IMR-90 (cell line): ENCODE measurements at places on chromosomes 12 and 14. TPM values are rescaled to one million over a fixed set of nuclear protein-coding genes. Genes with fewer than 3 reads are reported as not detected.

Gene IAPP
- not detected in 2 replicates for total RNA-seq

Gene PCED1B
- total RNA-seq, result 0.28 and 0.36 TPM in 2 replicates

Gene FERMT2
- total RNA-seq, result 217 and 229 TPM in 2 replicates

Gene PRKD1
- 12.8 and 12.9 TPM in 2 replicates for total RNA-seq

Gene SCNN1A
- total RNA-seq, result not detected in 2 replicates

Gene KRT1
- not detected in 2 replicates for total RNA-seq

Gene CCDC198
- total RNA-seq, result not detected in 2 replicates

Gene CHST11
- 1.4 TPM in 2 replicates for total RNA-seq

Gene HOTAIR
- not detected in 2 replicates for total RNA-seq

Gene LTBP2
- total RNA-seq, result 23.8 and 26.7 TPM in 2 replicates

Gene KLRC1
- not detected in 2 replicates for total RNA-seq

Gene CLEC2B
- total RNA-seq, result 0.18 and 0.56 TPM in 2 replicates

Gene MAP3K9
- total RNA-seq, result 0.18 and 0.28 TPM in 2 replicates

Gene KERA
- total RNA-seq, result not detected in 2 replicates

Gene CLEC4D
- total RNA-seq, result not detected in 2 replicates

Gene TAS2R19
- total RNA-seq, result 5.0 and 8.1 TPM in 2 replicates

Gene OTX2
- total RNA-seq, result not detected in 2 replicates

Gene POTEM
- total RNA-seq, result not detected in 2 replicates

Gene ETFBKMT
- 2.5 and 3.3 TPM in 2 replicates for total RNA-seq

Gene ITGA7
- 3.9 and 4.4 TPM in 2 replicates for total RNA-seq

Gene WNT5B
- total RNA-seq, result 96.1 and 102 TPM in 2 replicates

Gene LTA4H
- 41.0 and 76.7 TPM in 2 replicates for total RNA-seq

Gene ISM2
- total RNA-seq, result under 0.01 TPM in 2 replicates

Gene GZMH
- total RNA-seq, result not detected in 2 replicates

Gene NOS1
- total RNA-seq, result not detected in 2 replicates

Gene PPFIBP1
- 72.2 and 78.6 TPM in 2 replicates for total RNA-seq

Gene LHX5
- total RNA-seq, result not detected in 2 replicates

Gene ABCC9
- total RNA-seq, result 5.6 and 6.6 TPM in 2 replicates

Gene CFL2
- total RNA-seq, result 151 and 187 TPM in 2 replicates

Gene LRP1-AS
- total RNA-seq, result not detected in 2 replicates

Gene ADCY6
- 18.1 and 18.5 TPM in 2 replicates for total RNA-seq

Gene PKP2
- total RNA-seq, result 0.18 and 0.28 TPM in 2 replicates

Gene CCDC38
- total RNA-seq, result not detected in 2 replicates

Gene ACSS3
- 1.4 and 2.0 TPM in 2 replicates for total RNA-seq

Gene PAH
- total RNA-seq, result not detected in 2 replicates

Gene ACRBP
- not detected in 2 replicates for total RNA-seq

Gene IFNG-AS1
- not detected in 2 replicates for total RNA-seq

Gene TOMM20L
- total RNA-seq, result not detected in 2 replicates

Gene ERG28
- 0.90 and 1.9 TPM in 2 replicates for total RNA-seq

Gene RPGRIP1
- total RNA-seq, result not detected in 2 replicates

Gene KLRC2
- total RNA-seq, result not detected in 2 replicates

Gene HHIPL1
- 0.56 and 0.72 TPM in 2 replicates for total RNA-seq

Gene FOXN3
- total RNA-seq, result 32.5 and 33.7 TPM in 2 replicates

Gene FAM222A
- total RNA-seq, result under 0.01 TPM in 2 replicates

Gene COQ10A
- total RNA-seq, result 4.7 TPM in 2 replicates

Gene MANSC4
- not detected in 2 replicates for total RNA-seq

Gene MORN3
- 0.18 and 0.28 TPM in 2 replicates for total RNA-seq

Gene FGF23
- not detected in 2 replicates for total RNA-seq

Gene SMIM41
- total RNA-seq, result not detected in 2 replicates

Gene LYZ
- total RNA-seq, result not detected in 2 replicates

Gene MMP19
- total RNA-seq, result 8.6 and 9.9 TPM in 2 replicates
